ENCODE measurements at places on chromosomes 7 and 10.

DNA sequence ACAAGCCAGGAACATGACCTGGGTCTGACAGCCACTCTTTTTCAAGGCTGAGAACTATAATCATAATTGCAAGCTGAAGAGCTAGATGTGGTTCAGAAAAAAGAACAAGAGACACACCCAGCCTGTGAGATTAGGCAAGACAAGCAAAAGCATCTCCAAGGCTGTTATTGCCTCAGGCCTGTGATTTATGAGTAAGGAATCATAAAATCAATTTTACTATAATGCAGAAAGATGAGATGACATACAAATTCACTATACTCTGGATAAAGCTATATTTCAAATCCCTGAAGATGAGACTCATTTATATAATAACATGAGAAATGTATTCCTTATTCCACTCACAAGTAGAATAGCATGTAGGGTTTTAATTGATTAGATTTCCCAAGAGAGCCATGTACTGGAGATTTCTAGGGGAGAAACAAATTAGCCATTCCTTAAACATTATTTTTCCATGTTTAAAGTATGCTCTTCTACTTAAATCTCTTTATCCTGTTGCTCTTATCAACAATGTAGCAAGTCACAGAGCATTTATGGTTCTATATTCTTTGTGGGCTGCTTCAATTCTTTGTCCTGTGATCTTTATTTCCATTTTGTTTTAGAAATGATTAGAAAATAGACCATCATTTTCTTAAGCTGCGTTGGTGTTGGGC lies 47.4 kb downstream of the FHIP2A start:
- no peak for DNase-seq

DNA sequence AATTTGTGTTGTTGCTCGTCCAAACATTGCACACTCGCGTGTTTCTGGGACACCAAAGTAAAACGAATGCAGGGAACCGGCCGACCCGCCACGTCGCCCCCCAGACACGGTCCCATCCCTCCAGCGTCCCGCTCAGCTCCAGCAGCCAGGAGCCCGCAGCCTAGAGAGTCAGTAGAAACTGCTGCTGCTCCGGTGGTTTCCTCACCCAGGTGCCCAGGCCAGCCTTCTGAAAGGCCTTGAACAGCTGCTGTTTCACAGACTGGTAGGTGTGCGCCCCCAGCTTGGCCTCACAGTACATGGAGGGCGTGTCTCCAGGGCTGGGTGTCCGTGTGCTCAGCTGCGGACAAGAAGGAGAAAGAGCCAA lies 126.8 kb downstream of the WDR37 start:
- no peak for DNase-seq

GRCh38 chr7:68203251-68203650 lies 1206.6 kb downstream of the TYW1 start:
- no peak for DNase-seq

DNA sequence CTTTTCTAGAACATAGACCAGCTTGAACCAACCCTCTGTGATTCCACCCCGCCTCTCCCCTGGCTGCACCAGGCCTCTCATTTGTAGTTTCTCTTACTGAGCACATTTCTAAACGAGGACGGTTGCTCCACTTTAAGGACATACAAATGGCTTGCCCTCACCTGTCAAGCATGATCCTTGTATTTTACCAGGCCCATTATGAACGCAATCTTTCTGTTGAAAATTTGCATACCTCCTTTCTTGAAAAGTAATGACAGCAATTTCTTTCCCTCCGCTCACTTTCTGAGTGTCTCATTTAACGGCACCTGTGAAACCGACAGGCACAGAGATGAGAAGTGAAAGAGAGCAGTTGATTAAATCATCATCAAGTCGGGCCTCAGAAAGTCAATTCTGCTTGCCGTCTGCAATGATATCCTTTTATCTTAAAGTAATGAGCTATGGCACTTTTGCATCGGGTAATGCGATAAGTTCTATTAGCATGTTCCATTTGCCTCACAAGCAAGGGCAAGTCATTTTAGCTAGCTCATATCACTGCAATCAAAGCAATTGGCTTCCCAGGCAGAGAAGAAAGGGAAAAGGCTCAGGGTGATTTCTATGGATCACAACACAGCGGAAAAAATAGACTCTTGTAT lies 705.6 kb upstream of the GALNT17 start:
- no peak for DNase-seq

DNA sequence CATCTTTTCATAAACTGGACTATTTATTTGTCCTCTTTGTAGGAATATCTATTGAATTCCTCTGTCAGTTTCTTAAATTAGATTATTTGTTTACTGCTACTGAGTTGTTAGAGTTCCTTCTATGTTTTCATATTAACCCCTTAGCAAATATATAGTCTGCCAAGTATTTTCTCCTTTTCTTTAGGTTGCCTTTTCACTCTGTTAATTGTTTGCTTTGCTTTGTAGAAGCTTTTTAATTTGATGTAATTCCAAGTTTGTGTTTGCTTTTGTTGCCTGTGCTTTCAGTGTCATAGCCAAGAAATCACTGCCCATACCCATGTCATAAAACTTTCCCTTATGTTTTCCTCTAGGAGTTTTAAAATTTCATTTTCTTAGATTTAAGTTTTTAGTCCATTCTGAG lies 256.2 kb upstream of the SEMA3A start:
- DNase-seq = no peak

DNA sequence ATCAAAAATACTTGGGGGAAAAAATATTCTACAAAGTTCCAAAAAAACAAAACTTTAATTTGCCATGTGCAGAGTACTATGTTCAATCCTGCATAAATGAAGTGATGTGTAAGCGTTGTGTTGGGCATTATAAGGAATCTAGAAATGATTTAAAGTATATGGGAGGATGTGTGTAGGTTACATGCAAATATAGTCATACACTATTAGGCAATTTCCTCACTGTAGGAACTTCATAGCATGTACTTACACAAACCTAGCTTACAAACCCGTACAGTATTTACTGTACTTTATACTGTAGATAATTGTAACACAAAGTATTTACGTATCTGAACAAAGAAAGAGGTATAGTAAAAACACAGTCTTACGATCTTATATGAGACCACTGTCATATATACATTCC lies 72.3 kb downstream of the NRBF2 start:
- no peak for DNase-seq

GRCh38 chr10:125084191-125084613 lies 76.2 kb downstream of the CTBP2 start:
- no peak for DNase-seq

- no peak for DNase-seq
Measured at GRCh38 chr10:23496727-23497126, 57.9 kb downstream of the OTUD1 start.

DNA sequence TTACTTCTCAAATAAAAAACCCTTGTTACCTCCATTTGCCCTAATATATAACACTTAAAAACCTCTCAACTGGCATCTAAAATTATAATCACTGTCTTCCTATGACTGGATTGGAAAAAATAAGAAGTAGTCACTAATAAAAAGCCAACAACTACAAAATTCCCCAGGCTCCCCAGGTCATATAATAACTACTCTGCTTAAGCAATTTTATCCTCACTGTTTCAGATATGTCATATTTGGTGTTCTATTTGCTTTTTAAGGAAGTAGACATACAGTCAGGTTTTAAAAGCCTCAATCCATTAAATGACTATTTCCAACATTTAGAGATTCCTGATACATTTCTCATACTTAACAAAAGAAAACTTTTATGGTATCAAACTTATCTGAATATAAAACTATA lies 2.4 kb downstream of the H2AZ2 start:
- no peak for DNase-seq

DNA sequence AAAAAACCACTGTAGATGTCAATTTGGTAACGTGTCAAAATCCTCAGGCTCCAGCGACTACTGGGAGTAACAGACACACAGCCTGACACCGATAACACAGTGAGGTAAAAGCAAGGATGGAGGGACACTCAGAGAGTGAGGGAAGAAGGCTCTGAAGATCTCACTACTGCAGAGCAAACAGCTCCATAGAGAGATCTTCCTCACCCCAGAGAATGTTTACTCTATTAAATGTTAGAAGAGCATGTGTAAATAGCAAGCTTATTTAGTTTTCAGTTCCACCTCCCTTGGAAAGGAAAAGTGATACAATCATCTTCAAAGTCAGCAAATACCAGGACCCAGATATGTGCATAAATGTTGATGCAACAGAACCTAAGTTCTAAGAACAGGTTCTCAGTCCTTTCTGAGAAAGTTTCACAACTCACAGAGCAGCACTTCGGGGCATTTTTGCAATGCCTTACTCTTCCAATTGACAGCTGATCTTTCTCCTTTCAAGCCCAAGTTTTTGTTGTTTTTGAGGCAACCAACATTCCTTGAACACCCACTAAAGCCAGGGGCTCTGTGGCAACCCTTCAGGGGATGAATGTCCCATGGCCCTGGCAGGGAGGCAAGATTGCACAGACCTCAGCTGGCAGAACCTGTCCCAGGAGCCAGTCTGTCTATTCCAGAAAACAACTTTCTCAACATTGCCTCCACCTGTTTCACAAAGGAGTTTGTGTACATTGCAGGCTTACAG lies 177.4 kb downstream of the SFMBT2 start:
- DNase-seq = no peak

- DNase-seq = no peak
Measured at GRCh38 chr10:124066781-124067714, 26.4 kb downstream of the CHST15 start.

DNA sequence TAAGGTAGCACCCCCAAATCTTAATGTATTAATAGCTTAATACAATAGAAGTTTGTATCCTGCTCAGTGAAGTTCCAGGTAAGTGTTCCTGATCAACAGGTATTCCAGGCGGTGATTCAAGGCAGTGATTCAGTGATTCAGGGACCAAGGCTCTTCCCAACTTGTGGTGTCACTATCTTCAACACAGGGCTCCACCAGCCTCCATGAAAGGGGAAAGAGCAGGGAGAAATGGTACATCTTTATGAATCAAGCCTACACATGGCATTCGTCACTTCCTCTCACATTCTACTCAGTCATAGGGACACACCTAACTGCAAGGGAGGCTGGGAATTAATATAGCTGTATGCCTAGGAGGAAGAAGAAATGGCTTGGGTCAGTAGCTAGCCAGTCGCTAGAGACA lies 5.1 kb downstream of the GOLGA7B start:
- no peak for DNase-seq

DNA sequence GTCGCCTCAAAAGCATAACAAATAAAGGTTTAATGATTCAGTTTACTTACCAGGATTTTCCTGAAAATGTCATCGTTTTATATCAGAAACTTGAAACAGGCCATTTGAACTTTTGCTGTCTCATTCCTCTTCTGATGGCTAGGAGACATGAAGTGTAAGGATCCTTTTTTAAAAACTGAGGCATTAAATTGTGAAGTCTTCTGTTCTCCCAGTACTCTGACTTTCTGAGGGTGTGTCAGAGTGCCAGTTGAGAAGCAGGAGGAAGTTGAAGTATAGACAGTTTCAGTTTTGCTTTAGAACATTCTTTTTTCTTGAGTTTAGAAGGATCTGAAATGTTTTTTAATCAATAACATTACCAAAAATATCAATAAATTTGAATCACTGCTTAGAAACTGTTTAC lies at the start of gene SAMD9L:
SAMD9L (minus strand) TSS at position 242 of the 400 bp plus-strand sequence. CDS start 12,414 bp downstream, outside the sequence.
- no peak for DNase-seq

GRCh38 chr7:2688409-2689342 lies 674 bp downstream of the AMZ1 start:
- no peak for DNase-seq

GRCh38 chr10:122141821-122142640 lies 129.1 kb upstream of the BTBD16 start:
- no peak for DNase-seq

DNA sequence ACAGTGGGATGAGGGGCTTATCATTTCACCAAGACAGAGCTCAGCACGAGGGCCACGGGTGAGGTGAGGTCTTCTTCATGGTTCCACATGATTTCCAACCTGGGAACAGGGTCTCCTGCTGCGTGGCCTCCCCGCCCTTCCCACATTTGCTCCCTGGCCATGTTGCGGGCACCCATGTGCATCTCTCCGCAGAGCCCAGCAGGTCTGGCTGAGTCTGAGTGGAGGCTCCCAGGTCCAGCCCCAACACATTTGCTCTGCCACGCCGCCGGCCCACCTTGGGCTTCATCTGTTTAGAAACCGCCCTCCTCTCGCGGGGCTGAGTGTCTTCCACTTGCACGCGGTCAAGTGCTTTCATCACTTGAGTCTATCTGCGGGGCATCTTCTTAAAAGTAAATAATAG lies 14.8 kb upstream of the PRKAR1B start:
- no peak for DNase-seq

GRCh38 chr10:123621916-123622315 lies 44.2 kb upstream of the GPR26 start:
- no peak for DNase-seq

DNA sequence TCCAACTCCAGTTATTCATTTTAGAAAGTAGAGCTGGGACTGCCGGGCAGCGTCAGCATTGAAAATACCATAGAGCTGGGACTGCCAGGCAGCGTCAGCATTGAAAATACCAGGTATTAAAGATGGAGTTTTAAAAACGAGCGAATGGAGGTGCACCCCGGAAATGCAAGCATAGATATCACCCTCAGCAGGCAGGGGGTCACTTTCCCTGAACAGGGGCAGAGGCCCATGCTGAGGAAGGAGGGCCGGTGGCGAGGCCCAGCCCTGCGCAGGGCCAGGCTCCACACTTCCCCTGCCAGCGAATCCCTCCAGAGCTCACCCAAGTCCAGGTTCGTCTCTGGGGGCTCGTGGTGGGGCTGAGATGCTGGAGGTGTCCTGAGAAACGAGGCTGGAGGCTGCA lies 84.8 kb upstream of the DIP2C start:
- DNase-seq = no peak

- DNase-seq = no peak
Measured at GRCh38 chr10:76309070-76309469, 877.6 kb downstream of the LRMDA start.

DNA sequence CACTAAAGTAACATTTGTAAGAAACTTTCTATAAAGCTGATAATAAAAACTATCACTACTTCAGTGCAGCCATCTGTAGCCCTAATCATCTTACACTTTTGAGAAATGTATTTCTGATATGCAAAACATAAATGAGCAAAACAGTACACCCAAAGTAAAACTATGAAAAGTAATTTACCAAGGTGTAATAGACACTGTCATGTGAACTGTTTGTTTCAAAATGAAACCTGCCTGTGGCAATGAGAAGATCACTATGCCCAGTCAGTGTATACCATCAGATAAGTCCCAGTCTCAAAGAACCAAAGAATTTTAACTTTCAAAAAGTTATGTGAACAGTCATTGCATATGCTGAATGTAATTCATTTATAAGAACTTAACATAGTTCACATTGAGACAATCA lies 398.1 kb downstream of the CDC14C start:
- no peak for DNase-seq

GRCh38 chr10:23556727-23557440 lies 118.0 kb downstream of the OTUD1 start:
- DNase-seq = no peak

DNA sequence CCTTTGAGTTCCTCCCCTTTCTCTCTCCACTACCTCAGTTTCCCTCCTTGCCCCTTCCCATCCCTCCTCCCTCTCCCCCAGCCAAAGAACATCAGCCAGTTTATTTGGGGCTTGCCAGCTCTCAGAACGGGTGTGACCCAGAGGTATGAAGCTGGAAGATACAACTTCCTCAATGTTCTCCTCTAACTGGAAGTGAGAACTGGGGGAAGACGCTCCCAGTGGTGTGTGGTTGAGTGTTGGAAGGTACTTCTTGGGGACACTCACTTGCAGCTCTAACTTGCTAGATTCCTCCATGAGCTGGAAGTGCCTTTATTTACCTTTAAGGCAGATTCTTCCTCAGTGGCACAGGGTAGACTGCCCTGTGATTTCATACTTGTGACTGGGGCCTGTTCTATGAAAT lies 110.5 kb upstream of the HABP2 start:
- DNase-seq = no peak

GRCh38 chr7:17134786-17135185 lies 163.7 kb upstream of the AHR start:
- no peak for DNase-seq

- DNase-seq = no peak
Measured at GRCh38 chr7:94266238-94266644, 128.5 kb upstream of the COL1A2 start.
